ENCODE measurements at places on chromosomes 3 and 15.

DNA sequence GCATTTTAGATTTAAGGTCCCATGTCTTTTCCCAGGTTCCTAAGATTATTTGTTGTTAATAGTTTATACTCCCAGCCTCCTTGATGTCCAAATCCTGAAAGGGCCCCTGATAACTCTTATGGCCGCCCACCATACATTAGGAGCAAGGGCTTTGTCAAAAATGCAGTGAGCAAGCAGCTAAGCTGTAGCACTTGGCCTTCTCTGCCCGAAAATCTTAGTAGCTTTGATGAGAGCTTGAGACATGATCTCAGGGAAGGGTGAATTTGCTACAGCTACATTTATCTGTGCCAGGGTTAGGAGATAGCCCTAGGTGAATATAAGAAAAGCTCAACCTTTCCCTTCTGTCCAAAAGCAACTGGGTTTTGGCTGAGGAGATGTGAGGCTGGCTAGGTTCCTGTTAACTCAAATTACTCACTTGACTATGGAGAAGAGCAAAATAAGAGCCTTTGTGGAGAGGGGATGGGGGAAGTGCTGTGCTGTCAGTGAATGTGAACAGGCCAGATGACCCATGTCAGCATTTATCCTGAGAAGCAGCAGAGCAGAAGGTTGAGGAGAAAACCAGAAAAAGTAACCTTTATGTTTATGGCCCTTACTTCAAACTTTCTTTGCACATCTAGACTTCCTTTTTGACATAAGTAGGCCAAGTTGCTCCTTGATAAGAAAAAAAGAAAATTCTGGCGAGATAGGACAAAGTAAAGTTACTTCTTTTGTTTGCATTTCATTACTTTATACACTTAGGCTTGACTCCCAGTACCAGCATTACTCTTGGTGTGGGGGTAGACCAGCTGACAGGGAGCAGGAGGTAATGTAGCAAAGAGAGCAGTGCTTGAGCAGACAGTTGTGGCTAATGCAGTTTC, 21.1 kb downstream of the MAPK6 start:
- no peak for DNase-seq

GRCh38 chr3:56753206-56753820, 48.4 kb downstream of the ARHGEF3 start:
- no peak for DNase-seq

DNA sequence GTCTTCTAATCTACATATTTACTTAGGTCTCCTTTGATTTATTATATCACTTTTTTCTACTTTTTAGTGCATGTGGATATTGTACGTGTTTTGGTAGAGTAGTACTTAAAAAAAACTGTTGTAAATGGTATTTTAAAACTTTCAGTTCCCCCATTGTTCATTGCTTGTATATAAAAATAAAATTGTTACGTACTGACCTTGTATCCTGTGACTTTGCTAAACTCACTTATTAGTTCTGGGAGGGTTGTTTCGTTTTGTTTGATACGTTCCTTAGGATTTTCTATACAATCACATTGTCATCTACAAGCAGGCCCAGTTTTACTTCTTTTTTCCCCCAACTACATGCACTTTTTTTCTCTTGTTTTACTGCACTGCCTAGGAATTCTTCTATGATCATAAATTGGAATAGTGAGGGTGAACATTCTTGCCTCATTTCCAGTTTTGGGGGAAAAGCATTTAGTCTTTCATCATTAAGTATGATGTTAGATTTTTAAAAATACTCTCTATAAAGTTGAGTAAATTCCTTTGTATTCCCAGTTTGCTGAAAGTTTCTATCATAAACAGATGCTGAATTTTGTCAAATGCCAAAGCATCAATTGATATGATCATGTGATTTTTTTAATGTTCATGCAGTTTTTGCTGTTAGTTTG, 33.5 kb upstream of the ACKR4 start:
- no peak for DNase-seq

- no peak for DNase-seq
These were observed 22.0 kb upstream of the ZCWPW2 start for GRCh38 chr3:28326458-28326926.

DNA sequence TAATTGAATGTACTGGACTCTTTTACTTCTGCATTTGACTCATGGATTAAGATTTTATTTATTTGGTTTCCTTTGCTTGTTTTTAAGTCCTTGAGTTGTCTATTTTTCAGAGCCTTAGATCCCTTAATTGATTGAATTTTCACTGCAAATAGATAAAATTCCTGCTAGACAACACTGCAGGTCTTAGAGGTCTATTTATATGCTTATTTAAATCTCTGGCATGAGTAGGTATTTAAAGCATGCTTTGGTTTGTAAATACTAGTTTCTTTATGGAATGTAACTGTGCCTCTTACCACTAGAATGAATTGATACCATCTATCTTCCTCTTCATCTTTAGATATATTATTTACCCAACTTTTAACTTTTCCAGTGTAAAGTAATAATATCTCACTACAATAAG, 20.0 kb downstream of the PLSCR5 start:
- no peak for DNase-seq

DNA sequence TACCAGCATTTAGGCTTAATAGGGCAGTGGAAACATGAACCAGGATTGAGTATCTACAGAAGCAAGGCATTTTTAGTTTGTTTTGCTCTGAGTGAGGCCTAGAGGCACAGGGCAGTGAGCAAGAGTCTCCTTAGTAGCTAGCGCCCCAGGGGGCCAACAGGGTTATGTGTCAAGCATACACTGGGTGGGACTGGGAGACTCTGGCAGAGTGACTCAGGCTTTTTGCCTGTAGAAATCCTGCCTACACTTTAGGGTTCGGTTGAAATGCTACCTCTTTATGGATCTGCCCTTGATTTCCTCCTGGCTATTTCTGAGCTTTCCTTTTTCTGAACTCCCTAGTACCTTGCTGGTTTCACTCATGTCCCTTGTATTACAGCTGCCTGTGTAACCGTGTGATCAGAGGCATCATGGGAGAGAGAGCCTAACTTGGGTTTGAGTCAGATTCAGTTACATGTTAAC, 72.2 kb downstream of the TOP2B start:
- no peak for DNase-seq

Measured in stimulated activated CD8-positive, alpha-beta memory T cell treated with anti-CD3 and anti-CD28 coated beads, Interleukin-4, amount 100 ng/mL, for 4 hours (primary cell).